ENCODE measurements at places on chromosomes 5 and 9. TPM values are rescaled to one million over a fixed set of nuclear protein-coding genes. Genes with fewer than 3 reads are reported as not detected.
A peak's percentile ranks its signal among the peaks of the same experiment; 100 is the strongest.

- DNase-seq, result no peak
These were observed 35.8 kb downstream of the PJA2 start for GRCh38 chr5:109373932-109374331.

DNA sequence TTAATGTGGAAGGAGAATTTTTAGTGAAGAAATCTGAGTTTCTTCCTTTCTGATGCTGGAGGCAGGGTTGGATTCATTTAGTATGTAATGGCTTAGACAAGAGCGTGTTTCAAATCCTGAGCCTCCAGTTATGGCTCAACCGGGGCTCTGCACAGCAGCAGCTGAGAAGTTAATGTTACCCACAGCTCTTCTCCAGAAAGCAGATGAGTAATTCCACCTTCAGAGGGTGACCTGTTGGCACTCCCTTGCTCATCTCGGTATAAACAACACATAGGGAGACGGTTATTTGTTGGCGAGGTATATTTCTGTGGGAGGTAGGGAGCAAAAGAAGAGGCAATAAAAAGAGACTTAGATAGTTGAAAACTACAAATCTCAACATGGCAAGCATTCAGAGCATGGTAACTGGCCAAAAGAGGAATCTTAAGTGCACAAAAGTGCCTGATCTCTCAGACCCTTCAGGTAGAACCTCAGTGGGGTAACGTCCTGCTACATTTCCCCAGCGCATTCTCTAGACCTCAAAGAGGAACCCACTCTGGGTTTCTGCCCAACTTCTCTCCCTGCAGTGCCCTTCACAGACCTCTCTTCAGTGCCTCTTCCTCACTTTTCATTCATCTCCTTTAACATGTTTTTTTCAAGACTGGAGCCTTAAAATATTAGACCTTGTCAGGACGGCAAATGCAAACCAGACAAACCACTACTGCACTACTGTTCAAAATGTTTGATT lies 417.5 kb upstream of the ADAMTSL1 start:
- no peak for DNase-seq

GRCh38 chr9:19698960-19699359 lies 89.9 kb downstream of the SLC24A2 start:
- DNase-seq, result no peak

GRCh38 chr5:68661237-68661636 lies 432.6 kb upstream of the SLC30A5 start:
- DNase-seq, result peak; percentile 32

DNA sequence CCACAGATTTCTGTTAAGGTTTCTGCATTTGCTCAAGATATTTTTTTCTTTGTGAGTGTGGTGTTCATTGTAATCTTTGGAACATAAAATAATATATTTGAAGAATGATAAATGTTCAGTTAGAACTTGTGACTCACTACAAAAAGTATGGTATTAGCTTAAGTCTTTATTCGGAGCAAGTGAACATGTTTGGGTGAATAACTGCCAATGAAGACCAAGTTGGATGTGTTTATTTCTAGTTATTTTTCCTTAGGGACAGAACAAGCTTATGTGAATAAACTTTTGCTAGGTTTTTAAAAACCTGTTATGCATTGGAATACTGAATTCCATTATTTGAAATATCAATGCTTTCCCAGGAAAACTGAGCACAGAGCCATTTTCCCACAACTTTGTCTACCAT lies 418.6 kb downstream of the SLCO4C1 start:
- no peak for DNase-seq

- DNase-seq, result no peak
These were observed 512.5 kb downstream of the DMAC1 start for GRCh38 chr9:7287065-7287464.

- DNase-seq, result no peak
These were observed 58.8 kb downstream of the SNX30 start for GRCh38 chr9:112809351-112809848.

DNA sequence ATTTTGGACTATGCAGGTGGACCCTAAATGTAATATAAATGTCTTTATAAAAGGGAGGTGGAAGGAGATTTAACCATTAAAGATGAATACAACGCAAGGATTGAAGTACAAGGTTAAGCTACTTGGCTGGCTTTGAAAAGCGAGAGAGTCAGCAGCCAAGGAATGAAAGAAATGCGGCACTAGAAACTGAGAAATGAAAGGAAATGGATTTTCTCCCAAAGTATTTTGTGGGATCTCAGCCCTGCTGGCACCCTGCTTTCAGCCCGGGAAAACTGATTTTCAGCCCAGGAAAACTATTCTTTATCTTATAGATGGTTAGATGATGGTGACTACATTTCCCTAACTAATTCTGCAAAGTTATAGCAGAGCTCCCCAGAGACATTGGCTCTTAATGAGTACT lies 1349.6 kb upstream of the C9orf72 start:
- peak; percentile 33 for DNase-seq

DNA sequence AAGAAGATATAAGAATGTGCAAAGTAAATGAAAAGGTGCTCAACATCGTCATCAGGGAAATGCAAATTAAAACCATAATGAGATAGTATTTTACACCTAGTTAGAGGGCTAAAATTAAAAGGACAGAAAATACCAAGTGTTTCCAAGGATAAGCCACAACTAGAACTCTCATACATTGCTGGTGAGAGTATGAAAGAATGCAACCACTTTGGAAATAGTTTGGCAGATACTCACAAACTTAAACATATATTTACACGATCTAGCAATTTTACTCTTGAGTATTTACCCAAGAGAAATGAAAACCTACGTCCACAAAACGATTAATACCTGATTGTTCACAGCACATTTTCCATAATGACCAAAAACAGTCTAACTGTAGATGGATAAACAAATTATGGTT lies 51.5 kb downstream of the AOPEP start:
- DNase-seq, result no peak

GRCh38 chr9:96345551-96345950 lies 38.0 kb downstream of the SLC35D2 start:
- DNase-seq, result no peak

- DNase-seq, result peak; percentile 65
These were observed 366.9 kb upstream of the NUDT12 start for GRCh38 chr5:103929338-103930013.

GRCh38 chr5:40557501-40557900 lies 122.2 kb upstream of the PTGER4 start:
- DNase-seq, result no peak

DNA sequence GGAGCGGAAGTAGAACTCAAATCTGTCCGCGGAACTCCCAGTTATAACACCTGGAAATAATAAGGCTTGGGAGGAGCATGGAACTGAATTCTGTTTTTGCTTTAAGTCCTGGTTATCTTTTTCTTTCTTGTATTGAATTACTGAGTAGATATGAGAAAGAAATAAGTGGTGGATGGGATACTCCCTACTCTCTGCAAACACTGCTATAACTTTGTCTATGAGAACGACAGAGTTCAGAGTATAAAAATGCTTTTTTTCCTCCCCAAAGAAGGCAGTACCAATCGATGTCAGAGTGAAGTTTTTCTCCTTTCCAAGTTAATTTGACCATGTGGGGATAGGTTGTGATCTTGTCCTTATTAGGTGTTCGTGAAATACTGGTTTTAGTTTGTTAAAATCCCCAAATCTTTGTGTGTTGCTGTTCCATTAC lies 1.2 kb downstream of the RIC1 start:
- peak; percentile 53 for DNase-seq

GRCh38 chr5:176628406-176629228 lies 1.7 kb downstream of the SNCB start:
- peak; percentile 16 for DNase-seq

- DNase-seq, result no peak
These were observed 14.7 kb downstream of the MAN2A1 start for GRCh38 chr5:109704282-109704952.

DNA sequence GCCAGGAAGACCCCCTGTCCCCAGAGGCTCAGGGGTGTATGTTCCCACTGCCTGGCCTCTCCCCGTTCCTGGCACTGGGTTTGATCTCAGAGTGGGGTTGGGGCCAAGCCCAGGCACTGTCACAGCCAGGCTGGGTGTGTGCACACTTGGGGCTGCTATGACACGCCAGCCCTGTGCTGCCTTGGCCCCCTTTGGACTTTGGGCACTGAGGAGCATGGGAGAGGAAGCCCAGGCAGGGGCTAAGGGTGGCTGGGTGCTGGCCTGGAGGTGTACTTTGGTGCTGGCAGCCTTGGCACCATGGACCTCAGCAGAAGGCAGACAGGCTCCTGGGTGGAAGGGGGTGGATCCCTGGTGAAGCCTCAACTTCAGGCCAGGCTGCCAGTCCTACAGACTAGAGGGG lies 223.6 kb upstream of the ISL1 start:
- no peak for DNase-seq

DNA sequence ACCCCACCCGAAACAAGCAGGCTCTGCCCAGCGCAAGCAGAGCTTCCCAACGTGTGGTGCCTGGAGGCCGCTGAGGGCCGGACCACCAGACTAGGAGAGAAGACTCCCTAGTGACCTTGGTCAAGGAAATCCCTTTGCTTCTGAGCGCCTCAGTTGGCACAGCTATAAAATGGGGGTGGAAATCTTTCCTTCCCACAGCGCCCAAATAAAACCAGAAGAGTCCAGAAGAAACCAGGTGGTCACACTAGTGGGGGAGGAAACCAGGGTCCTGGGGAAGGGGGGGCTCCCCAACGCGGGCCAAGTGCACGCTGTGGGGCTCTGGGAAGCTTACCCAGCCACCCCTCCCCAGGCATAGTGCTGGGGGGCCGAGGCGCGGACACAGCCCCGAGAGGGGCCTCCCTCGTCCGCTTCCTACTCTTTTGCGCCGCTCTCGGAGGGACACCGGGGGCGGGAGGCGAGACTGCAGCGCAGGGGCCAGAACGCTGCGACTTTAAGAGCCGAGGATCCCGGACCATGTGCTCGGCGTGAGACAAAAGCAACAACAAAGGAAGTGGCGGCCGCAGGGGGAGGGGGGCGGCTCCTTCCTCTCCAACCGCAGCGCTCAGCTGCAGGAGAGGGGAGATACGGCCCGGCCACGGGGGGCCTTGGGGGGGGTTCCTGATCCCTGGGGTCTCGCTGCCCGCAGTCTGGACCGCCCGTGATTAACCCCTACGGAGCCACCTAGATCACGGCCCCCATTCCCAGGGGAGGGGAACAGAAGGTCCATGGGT lies 885 bp downstream of the RNF44 start:
- peak; percentile 69 for DNase-seq

- DNase-seq, result peak; percentile 80
These were observed 56.7 kb upstream of the CTNNA1 start for GRCh38 chr5:138696501-138696900.

DNA sequence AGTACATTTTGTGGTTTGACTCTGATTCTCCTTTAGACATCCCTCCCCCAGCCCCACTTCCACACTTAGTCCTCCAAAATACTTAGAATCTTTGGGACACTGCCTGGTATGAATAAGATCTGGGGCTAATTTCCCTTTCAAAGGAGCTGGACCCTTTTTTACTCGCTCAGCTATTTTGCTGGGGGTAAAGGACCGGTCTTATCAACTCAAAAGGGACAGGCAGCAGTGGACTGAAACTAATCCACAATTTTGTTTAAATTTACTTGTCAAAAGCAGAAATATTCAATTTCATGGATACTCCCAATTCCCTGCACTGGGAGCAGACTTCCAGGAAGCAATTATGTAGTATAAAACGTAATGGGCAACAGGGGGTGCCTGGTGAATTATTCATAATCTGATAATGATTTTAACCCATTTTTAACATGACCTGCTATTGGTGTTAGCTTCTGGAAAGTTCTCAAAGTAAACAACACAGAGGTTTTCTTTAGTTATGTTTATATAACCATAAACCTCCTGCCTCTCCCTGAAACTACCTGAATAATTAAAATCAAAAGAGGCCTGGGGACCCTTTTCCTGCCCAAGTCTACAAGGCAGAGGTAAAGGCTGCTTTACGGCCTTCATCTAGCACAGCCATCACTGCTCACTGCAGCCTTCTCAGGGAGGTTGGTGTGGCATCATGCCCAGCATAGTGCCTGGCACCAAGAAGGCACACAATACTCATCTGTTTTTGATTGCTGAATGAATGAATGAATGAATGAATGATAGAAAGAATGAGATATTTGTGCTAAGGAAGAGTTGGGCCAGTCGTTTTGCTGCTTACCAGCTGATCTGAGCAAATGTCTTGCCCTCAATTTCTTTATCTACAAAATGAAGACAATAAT lies 44.2 kb upstream of the GNPDA1 start:
- DNase-seq, result no peak

GRCh38 chr5:67003935-67004729 lies 192.5 kb downstream of the CD180 start:
- DNase-seq, result peak; percentile 97

- no peak for DNase-seq
These were observed 57.2 kb downstream of the MARCHF3 start for GRCh38 chr5:126973193-126973592.

GRCh38 chr5:78523314-78524193 lies 125.0 kb downstream of the LHFPL2 start:
- no peak for DNase-seq

- DNase-seq, result peak; percentile 13
These were observed 33.0 kb upstream of the WHRN start for GRCh38 chr9:114538241-114538640.

DNA sequence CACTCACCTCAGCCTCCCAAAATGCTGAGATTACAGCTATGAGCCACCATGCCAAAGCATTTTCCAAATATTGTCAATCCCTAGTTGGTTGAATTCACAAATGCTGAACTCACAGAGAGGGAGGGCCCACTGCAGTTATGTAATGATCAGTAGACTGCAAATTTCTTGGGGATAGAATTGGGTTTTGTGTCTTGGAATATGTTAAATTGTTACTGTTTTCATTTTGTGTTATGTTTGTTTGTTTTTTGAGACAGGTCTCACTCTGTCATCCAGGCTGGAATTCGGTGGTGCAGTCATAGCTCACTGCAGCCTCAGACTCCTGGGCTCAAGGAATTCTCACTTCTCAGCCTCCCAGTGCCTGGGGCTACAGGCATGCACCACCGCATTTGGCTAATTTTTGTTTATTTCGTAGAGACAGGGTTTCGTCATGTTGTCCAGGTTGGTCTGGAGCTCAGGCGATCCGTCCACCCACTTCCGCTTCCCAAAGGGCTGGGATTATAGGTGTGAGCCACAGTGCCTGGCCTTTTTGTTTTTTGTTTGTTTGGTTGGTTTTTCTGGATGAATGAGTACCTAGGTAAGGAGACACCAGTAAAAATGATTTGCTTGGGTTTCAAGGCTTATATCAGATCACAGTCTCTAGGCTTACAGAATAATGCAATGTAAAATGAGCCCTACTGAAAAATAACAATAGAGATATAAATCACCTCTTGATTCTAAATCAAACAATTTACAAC lies 31.5 kb upstream of the LMNB1 start:
- DNase-seq, result no peak

- no peak for DNase-seq
These were observed 4.2 kb downstream of the LOX start for GRCh38 chr5:122073864-122074263.

DNA sequence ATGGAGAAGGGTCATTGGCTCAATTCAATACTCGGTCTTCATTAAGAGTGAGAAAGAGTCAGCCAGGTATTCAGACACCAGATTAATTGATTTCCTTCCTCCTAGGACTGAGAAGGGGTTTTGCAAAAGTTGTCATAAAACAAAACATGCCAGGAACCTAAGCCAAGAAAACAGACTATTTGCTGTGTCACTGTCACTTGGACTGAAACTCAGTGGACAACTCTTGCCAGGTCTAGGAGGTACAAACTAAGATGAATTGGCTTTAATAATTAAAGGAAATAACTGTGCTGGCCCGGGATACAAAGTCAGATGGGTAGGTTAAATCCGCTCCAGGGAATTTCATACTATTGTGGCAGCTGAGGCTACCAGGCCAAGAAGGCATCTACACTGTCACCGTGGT lies 71.1 kb upstream of the TBC1D9B start:
- no peak for DNase-seq

The SEMA5A gene
- total RNA-seq, result 10.2 TPM

The TMEFF1 gene
- 0.33 TPM for total RNA-seq

The SLC36A2 gene
- not detected for total RNA-seq

The TMEM167A gene
- 49.8 TPM for total RNA-seq

The NME5 gene
- 5.5 TPM for total RNA-seq

The OR1Q1 gene
- not detected for total RNA-seq

The DOK3 gene
- total RNA-seq, result 4.3 TPM

The TMEM8B gene
- total RNA-seq, result 11.4 TPM

All from mammary epithelial cell (primary cell).